ENCODE measurements at places on chromosomes 5 and 9.

GRCh38 chr5:86175224-86175623 is 442.5 kb upstream of the COX7C start:
- no peak for DNase-seq

GRCh38 chr5:174078416-174078815 is 32.9 kb downstream of the NSG2 start:
- no peak for DNase-seq

DNA sequence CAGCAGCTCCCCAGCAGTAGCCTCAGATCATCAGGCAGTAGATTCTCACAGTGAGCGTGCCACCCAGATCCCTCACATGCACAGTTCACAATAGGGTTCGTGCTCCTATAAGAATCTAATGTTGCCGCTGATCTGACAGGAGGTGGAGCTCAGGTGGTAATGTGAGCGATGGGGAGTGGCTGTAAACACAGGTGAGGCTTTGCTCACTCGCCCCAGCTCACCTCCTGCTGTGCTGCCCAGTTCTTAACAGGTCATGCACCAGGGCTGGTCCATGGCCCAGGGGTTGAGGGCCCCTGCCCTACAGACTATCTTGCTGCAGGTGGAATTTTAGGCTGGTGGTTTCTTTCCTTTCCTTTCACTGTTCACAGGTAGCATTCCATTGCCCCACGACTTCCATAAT is 100.2 kb downstream of the MRPL36 start:
- no peak for DNase-seq

GRCh38 chr9:88980740-88981203 is 10.5 kb upstream of the S1PR3 start:
- DNase-seq, result no peak

GRCh38 chr5:158470764-158471534 is 612.0 kb upstream of the CLINT1 start:
- DNase-seq, result no peak

- no peak for DNase-seq
Observed at GRCh38 chr9:96163161-96163560, 138.8 kb downstream of the HSD17B3 start.

DNA sequence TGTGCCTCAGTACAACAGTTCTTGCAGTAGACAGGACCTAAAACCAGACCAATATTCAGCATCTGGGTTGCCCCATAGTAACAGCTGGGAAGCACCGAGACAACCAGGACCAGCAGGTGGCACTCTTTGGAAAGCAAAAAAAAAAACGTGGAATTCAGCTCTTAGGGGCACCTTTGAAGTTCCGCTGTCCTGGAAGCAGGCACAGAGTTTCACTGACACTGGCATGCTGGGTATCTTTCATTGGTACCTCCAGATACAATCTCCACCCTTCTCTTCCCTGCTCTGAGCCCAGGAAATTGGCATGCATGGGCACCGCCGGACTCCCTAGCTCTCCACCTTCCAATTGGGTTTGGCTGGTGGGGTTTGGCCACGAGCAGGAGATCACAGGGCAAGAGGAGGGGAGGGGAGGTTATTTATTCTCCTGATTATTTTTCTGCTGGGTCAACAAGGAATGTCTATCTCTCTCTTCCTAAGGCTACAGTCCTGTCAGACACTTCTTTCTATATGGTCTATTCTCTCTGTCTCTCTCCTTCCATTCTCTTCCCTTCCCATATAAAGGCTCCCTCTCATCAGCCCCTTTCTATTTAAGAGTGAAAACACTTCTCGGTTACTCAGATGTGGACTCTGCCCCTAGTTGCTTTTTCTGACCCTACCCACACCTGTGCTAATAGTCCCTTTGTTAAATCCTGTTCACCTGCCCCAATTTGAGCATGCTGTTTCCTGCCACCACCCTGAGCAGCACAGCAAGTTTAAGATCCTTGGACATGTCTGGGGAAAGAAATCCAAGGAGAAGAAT is 1.9 kb upstream of the IDNK start:
- peak; percentile 65 for DNase-seq

- no peak for DNase-seq
Observed at GRCh38 chr9:134059188-134059641, 8.6 kb downstream of the BRD3 start.

- no peak for DNase-seq
Observed at GRCh38 chr5:72662305-72662704, 154.2 kb upstream of the TNPO1 start.

DNA sequence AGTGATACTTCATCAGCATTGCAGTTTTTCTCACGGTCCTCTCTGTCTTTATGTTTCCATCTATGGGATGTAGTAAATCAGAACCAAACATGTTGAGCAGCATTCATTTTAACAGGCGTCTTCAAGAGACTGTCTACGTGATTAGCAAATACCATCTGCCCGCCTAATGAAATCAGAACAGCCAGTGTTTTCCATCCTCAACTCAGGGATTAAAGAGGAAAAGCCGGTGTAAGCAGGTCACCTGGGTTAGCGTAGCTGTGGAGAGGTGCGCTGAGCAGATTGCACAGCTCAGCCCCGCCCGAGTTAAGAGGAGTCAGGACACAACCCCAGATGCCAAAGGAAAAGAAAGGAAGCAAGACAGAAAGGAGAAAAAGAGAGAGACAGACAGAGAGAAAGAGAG is 54.3 kb upstream of the ANKRD33B start:
- no peak for DNase-seq

DNA sequence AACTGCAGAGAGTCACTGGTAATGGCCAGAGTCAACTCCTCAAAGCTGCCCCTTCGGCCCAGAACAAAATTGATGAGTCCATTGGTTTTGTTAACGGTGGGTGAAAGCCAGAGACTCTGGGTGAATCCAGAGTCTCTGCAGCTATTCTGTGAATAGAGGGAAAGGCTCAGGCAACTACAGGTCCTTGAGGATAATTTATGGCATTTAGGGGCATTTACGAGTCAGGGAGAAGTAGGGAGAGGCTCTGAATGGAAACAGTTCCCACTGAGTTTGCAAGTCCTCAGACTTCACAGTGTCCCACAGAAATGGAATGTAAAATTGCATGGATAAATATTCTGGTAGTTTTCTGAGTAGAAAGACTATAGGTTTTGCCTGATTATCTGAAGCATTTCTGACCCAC is 257.8 kb downstream of the SEC61B start:
- no peak for DNase-seq

DNA sequence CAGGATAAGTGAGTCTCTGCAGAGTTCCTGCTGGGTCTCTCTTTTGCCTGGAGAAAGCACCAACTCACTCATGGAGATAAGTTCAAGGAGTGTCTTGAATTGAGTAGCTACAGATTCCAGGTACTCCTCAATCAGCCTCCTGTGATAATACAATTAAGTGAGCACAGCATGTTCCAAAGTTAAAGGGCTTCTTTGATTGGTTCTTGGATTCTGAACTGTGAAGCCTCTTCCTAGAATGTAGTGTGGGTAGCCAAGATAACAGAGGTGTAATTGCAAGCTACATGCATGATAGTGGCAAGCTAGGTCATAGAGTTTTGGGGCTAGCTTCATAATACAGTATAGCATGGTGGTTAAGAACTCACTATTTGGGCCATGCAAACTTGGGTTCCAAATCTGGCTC is 23.2 kb upstream of the CARNMT1 start:
- peak; percentile 62 for DNase-seq

GRCh38 chr5:8349855-8350254 is 480.9 kb downstream of the MTRR start:
- no peak for DNase-seq

DNA sequence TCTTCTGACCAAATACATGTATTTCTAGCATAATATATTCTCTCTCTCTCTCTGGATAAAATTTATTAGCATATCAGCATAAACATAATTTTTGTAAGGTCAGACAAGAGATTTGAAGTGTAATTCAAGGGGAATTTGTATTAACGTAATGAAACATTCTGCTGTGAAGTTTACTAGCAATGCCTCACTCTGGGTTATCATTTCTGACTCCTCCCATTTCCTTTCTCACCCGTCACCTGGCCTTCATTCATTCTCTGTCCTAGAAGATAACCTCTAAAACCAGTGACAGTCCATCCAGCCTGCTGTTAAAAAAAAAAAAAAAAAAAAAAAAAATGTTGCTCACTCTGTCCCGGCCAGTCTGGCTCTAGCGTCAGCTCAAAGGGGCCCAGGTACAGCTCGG is 27.1 kb downstream of the GRAMD2B start:
- no peak for DNase-seq

DNA sequence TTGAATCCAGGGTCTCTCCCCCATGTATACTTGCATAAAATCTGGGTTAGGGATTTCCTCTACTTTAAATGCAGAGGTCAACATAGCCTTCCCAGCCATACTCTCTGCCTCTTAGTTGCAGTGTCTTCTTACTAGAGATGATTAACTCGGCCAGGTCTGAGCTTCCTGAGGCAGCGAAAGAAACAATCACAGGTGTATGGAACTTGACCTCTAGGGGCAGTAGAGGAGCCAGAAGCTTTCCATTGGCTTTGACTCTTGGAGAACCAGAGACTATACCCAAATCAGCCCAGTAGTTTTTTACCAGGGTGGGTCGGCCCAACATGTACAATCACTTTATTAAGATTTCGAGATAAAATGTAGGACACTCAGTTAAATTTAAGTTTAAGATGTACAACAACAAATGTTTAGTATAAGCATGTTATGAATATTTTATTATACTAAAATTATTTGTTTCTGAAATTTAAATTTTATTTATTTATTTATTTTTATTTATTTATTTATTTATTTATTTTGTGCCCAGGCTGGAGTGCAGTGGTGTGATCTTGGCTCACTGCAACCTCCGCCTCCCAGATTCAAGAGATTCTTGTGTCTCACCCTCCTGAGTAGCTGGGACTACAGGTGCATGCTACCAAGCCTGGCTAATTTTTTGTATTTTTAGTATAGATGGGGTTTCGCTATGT is 48.0 kb upstream of the DMRT3 start:
- DNase-seq, result no peak

DNA sequence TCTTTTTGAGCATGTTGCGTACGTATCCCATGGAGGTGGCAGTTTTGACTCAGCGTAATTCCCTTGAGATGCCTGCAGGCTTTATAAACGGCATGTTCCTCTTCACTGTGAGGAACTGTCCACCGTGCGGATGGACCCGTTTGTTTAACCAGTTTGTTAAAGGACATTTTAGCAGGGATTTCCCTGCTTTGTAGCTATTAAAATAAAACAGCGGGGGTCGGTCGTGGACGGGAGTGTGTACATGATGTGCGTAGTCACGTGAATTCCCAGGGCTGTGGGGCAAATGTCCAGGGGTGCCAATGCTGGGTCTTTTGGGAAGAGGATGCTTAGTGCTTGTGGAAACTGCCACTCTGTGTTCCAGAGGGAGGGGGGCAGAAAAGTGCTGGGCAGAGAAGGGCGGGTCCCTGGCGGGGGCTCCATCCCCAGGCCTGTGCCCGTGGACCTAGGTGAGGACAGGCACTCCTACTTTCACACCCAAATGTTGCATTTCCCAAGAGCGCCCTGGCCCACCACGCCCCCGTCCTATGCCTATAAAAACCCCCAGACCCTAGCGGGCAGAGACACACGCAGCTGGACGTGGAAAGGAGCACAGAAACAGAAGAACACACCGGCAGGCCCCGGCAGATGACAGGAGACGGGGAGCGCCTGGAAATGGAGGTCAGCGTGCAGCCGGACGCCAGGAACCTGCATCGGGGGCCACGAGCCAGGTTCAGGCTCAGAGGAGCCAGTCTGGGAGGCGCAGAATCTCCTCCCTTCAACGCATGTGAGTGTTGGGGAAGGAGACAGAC is 4.0 kb upstream of the TERT start:
- DNase-seq, result no peak

DNA sequence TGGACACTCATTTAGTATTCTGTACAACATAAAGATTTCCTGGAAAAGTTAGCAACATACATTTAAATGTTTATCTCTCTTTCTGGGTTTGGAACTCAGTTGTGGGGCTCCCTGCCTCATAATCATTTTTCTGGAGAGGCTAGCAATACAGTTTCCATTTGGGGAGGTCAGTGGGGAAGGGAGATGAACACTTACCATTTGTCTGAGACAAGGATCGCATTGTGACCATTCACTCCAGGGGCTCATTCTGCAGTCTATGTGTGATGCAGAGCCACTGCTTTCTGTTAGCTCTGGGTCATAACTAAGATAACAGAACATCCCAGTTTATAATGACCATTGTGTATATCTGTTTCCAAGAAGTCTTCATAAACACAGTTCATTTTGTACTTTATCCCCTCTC is 22.4 kb downstream of the C9 start:
- no peak for DNase-seq

DNA sequence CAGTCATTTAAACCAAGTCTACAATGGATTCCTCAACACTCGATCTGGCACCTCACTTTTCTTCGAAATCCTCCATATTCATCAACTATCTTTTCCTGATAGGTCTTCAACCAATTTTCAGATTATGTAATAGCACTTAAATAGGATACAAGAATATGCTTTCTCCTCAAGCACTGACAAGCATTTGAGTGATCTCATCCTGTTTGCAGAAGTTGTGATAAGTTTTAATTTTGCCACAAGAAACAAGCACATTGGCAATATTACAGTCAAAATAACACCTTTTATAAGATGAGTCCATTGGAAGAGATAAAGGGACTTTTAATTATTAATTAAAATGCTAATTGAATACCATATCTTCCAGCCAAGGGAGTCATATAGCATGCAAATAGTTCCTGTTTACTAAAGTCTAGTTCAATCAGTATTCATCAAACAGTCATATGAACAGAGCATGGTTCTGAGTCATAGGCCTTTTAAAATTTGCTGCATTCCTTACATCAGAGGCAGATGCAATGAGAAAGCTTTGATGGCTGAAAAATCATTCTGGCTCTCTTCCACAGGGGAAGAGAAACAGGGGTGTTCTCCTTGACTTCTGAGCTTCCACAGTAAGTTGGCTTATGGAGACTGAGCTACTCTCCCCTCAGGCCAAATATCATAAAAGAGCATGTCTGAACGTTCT is 32.7 kb upstream of the ZCCHC9 start:
- no peak for DNase-seq

- DNase-seq, result no peak
Observed at GRCh38 chr5:132256783-132257130, 739 bp upstream of the PDLIM4 start.

GRCh38 chr9:4228606-4229005 is 71.3 kb downstream of the GLIS3 start:
- DNase-seq, result no peak

DNA sequence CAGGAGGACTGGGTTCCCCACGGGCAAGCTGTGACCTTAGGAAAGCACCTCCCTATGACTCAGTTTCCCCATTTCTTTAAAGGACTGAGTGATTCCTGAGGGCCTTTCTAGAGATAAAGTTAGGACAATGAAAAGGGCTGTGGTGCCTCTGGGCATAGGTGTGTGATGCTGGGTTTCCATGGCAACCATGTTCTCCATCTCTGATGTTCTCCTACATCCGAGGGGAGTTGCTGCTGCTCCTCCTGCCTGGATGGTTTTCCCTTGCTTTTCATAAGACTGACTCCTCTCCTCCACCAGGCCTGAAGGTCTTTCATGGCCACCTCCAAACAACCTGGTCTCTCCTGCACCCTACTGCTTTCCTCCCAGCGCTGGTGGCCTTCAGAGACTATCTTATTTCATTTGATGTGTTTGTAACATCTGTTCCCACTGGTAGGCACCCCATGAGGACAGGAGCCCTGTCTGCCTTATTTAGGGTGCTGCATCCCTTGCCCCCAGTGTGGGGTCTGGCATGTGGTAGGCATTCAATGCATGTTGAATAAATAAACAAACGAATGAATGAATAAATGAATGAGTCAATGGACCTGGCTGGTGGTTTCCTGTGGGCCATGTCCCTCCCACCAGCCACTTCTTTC is 112.2 kb upstream of the HAND1 start:
- DNase-seq, result no peak

- DNase-seq, result no peak
Observed at GRCh38 chr5:91312698-91313097, 70.4 kb downstream of the ARRDC3 start.

All from hematopoietic multipotent progenitor cell treated with erythropoietin and hydrocortisone succinate and interleukin-3 and kit ligand, for 15 days (in vitro differentiated cells).